Central memory CD8-positive, alpha-beta T cell (primary cell): ENCODE measurements at places on chromosomes 12 and 14.

- no peak overlapping the region for H3K27ac ChIP-seq
- H3K27me3 ChIP-seq = no peaks in the 10 kb centered on the region
- H3K36me3 ChIP-seq = peaks cover 4% of the 10 kb centered on the region
- no peak overlapping the region for H3K4me3 ChIP-seq
- H3K4me1 ChIP-seq = no peaks in the 10 kb centered on the region
- no peak for DNase-seq
Observed at GRCh38 chr12:14854586-14855183, 11.4 kb upstream of the ART4 start.

GRCh38 chr12:55938826-55939501 is 8.0 kb downstream of the DGKA start:
- peaks cover 75% of the 10 kb centered on the region for H3K4me1 ChIP-seq
- H3K36me3 ChIP-seq = peaks cover 65% of the 10 kb centered on the region
- DNase-seq = no peak
- H3K27me3 ChIP-seq = no peaks in the 10 kb centered on the region
- no peak overlapping the region for H3K4me3 ChIP-seq

GRCh38 chr12:56021889-56022497 is 1.1 kb downstream of the IKZF4 start:
- peaks cover 8% of the 10 kb centered on the region for H3K4me1 ChIP-seq
- peaks cover 1% of the 10 kb centered on the region for H3K36me3 ChIP-seq
- H3K27ac ChIP-seq = no peak overlapping the region

DNA sequence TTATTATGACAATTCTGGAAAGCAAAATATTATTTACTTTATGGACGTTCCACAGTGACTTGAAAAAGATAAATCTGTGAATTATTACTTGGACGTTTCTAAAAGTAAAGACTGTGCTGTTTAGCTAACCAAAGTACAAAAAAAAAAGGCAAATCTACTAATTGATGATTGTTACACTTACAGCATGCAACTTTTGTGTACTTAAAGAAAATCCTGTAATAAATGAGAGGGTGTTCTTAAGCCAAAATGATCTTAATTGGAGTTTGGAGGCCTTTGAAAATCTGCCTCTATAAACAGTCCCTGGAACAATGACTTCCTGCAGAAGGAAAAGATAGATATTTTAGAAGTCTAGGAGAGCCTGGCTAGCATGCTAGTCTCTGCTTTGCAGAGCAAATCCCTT is 434.0 kb upstream of the SYT1 start:
- no peak for DNase-seq
- no peaks in the 10 kb centered on the region for H3K36me3 ChIP-seq
- no peak overlapping the region for H3K27ac ChIP-seq
- no peaks in the 10 kb centered on the region for H3K27me3 ChIP-seq
